Upper lobe of left lung (tissue), 6 donors: ENCODE measurements at places on chromosomes 4 and X. TPM values are rescaled to one million over a fixed set of nuclear protein-coding genes. Genes with fewer than 3 reads are reported as not detected.

DNA sequence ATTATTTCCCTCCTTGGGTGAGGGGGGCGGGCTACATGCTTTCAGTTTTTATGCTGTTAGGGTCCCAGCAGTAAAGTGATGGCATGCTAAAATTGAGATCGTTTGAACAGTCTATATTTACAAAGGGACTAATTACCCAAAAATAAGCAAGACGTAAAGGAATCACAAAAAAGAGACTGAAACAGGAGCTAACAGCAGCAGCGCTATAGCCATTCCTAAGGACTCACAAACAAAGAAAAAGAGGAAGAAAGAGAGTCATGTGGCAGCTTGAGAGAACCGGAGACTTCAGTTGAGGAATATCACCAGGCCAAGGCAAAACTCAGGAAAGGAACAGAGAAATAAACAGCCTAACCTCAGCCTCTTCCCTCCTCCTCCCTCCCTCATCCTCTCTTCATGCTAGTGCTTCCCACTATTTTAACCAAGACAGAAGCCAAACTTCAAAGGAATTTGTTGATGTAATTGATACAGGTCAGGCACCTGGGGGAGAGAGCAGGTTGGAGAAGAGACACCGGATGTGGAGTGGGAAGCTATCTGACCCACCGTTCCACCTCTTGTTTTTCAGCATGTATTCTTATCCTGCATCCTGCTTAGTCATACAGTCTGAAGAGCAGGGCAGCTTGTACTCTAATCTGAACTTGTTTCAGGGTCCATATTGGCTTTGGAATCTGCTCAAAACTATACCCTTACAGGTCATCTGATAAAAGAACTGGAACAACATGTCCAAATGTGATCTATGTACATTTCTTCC, 383.7 kb downstream of the NAF1 start:
- no peak for DNase-seq

GRCh38 chrX:126994032-126994600, 174.6 kb downstream of the PRR32 start:
- no peak for DNase-seq

Gene CNKSR2
- total RNA-seq, result 14.5 TPM

Gene GLRB
- 3.2 TPM for total RNA-seq

- no peak for DNase-seq
These were observed 124.5 kb downstream of the PDLIM5 start for GRCh38 chr4:94576210-94576609.

DNA sequence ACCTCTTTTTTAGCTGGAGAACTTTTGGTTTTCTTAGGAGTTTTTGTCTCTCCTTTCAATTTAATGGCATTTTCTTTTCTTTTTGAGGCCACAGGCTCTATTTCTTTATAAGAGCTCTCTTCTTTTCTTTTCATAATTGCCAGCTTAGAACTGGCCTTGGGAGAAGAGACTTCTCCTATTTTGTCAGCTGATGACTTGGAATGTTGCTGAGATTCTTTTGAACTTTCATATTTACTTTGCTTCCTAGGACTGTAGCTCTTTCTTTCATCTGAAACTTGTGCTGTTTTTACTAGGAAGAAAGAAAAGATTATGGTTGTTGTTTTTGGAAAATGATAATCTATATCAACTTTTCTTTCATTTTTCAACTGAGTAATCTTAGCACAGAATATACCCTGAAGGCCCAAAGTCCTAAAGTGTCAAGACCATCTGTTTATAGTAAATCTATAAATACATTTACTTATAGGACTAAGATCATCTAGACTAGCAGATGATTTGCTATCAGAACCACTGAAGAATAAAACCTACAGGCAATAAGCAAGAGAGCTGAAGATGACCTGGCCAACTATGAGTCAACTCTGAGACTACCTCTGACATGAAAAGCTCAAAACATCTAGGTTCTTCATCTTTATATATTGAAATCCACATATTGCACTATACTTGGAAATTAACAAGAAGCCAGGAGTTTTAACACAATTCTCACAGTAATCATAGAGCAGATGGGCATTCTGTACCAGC, 45.6 kb downstream of the RFC1 start:
- no peak for DNase-seq

DNA sequence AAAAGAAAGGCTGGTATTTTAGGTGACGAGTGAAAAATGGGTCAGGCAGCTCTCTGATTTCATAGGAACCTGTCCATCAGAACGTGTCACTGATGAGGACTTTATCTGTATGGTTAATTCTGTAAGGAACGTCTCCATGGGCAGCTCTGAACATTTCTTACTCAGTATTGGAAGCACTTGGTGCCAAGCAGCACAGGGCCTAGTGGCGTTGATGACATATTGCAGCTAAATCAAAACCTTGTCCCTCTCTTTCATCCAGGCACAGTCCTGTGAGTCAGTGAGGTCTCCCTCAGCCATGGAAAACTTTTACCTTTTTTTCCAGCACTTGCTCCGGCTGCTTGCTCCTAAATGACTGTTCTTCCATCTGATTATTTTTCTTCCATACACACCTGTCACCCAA, 301.9 kb downstream of the DHX15 start:
- DNase-seq, result no peak

GRCh38 chrX:1205681-1206611, 6.5 kb downstream of the CRLF2 start:
- DNase-seq, result no peak
